Activated CD8-positive, alpha-beta memory T cell treated with anti-CD3 and anti-CD28 coated beads for 4 hours (primary cell): ENCODE measurements at places on chromosomes 3 and 15.

GRCh38 chr3:64379221-64379620, 154.0 kb upstream of the PRICKLE2 start:
- no peak for DNase-seq

GRCh38 chr15:88606070-88606794, 14.9 kb upstream of the AEN start:
- DNase-seq: no peak

DNA sequence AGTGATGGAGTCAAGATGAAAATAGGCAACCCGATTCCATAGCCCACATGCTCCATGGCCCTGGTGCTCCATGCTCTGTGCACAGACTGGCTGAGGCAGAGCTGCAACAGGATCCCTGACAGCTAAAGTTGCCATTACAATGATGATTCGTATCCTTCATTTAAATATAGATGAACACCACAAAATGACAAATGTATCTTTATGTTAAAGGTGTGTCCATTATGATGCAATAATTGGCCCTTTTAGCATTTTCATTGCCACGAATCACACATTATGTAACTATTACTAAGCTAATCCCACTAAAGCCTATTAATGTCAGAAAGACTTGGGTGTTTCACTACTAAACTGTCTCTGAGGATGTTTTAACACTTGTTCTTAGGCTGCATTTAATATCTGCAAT, 270.2 kb upstream of the THBS1 start:
- no peak for DNase-seq

DNA sequence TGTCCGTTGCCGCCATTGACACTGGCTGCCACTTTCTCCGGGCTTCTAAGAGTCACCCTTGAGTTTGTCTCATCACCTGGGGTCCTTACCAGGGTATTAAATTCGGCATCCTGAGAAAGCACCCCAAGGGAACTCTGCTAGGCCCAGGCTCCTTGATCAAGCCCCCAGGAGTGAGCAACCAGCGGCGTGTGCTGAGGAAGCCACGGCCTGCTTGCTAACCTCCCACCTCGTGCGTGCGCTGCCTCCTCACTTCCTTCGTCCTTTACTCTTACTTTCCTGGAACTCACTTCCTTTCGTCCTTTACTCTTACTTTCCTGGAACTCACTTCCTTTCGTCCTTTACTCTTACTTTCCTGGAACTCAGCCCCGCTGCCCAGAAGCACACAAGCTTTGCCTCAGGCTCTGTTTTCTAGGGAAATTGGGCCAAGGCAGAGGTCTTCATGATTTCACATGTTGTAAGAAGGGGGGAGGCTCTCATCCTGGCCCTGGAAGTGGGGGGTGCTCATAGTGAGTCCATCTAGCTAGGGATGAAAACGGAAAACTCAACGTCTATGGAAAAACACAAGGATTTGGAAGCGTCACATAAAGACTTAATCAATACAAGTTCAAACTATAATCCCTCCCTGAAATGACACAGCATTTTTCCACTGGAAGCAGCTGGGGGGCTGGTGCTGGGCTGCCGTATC, 36.7 kb upstream of the BDH1 start:
- DNase-seq: no peak

- no peak for DNase-seq
These were observed 553.1 kb downstream of the FHIT start for GRCh38 chr3:60698117-60698516.

GRCh38 chr3:197487911-197488391, 67.8 kb downstream of the BDH1 start:
- no peak for DNase-seq

DNA sequence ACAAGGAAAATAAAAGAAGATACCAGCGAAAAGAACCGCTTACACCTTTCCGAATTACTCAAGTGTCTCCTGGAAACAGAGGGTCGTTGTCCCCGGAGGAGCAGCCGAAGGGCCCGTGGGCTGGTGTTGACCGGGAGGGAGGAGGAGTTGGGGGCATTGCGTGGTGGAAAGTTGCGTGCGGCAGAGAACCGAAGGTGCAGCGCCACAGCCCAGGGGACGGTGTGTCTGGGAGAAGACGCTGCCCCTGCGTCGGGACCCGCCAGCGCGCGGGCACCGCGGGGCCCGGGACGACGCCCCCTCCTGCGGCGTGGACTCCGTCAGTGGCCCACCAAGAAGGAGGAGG, 325 bp downstream of the ALCAM start:
- no peak for DNase-seq

DNA sequence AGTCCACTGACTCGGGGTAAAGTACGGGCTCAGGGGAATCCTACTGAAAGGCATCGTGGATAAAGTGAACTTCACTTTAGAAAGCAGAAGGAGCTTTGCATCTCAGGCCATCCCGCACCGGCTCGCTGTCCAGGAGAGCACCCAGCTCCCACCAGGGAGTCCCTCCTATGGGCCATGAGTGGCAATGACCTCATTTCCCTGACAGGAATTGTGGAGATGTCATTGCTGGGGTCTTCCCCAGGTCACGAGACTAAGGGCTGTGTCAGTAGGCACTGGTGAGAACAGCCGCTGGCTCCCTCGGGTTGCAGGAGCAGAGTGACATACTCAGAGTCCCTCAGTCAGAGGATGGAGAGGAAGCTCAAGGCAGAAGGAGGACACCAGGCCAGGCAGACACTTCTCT, 97.3 kb downstream of the XXYLT1 start:
- DNase-seq: no peak
